SHP77 treated with DMSO at 0.1 percent for 48 hours (cell line): ENCODE measurements at places on chromosomes 2 and 18.

- DNase-seq, result peak; percentile 47
These were observed 33.7 kb upstream of the ZNF516 start for GRCh38 chr18:76528477-76529432.

GRCh38 chr2:95342556-95343320 lies 45.6 kb downstream of the KCNIP3 start:
- DNase-seq, result no peak

GRCh38 chr2:95353055-95353575 lies 49.4 kb upstream of the FAHD2A start:
- no peak for DNase-seq

DNA sequence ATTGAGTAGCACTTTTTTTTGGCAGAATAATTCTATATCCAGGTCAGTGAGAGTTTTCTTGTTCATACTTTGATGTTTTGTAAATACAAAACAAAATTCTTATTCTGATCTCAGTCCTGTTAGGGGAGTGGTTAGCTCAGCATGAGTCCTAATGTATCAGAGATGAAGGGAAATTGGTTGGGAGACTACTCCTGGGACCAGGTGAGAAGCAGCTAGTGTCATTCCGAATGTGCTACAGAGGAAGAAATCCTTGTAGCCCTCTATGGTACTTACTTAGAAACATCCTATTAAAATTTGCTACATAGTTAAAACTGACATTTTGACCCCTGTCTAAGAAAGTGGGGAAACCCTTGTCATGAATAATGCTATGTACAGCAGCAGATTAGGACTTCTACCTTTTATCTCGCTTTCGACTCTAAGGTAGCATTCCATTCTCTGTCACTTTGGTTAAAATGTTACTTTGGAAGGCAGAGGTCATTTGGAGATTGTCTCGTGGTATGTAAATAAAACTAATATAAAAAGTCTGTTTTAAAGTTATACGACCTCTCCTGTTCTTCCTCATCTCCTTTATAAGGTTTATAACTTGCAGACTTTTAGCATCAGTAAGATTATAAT lies 65.8 kb downstream of the PARD3B start:
- DNase-seq, result no peak

GRCh38 chr18:78838183-78838582 lies 141.4 kb upstream of the SALL3 start:
- DNase-seq, result no peak
